Smooth muscle cell of trachea (primary cell): ENCODE measurements at places on chromosomes 3 and 15. TPM values are rescaled to one million over a fixed set of nuclear protein-coding genes. Genes with fewer than 3 reads are reported as not detected.

CMTM8 gene
- total RNA-seq, result 0.17 TPM in 1 of 2 replicates, not detected in the other

NME9 gene
- 0.29 TPM in 1 of 2 replicates, not detected in the other for total RNA-seq

SLC4A7 gene
- total RNA-seq, result 269 and 368 TPM in 2 replicates

CLDN16 gene
- not detected in 2 replicates for total RNA-seq

LIPH gene
- total RNA-seq, result not detected in 2 replicates

LSMEM2 gene
- total RNA-seq, result 0.17 TPM in 1 of 2 replicates, not detected in the other

JMJD7 gene
- 5.0 and 5.8 TPM in 2 replicates for total RNA-seq

PRSS50 gene
- total RNA-seq, result not detected in 2 replicates

FAM107A gene
- under 0.01 and 0.15 TPM in 2 replicates for total RNA-seq

GOLGA8R gene
- 3.6 and 3.9 TPM in 2 replicates for total RNA-seq

KLHL25 gene
- 3.1 and 5.6 TPM in 2 replicates for total RNA-seq

SPATA12 gene
- total RNA-seq, result under 0.01 and 0.15 TPM in 2 replicates

CD47 gene
- 80.4 and 152 TPM in 2 replicates for total RNA-seq

PAQR5 gene
- 5.8 and 7.9 TPM in 2 replicates for total RNA-seq

TBC1D2B gene
- 50.8 and 98.1 TPM in 2 replicates for total RNA-seq

DPH6 gene
- 10.9 and 20.9 TPM in 2 replicates for total RNA-seq

LRRC49 gene
- total RNA-seq, result 22.3 and 29.4 TPM in 2 replicates

DAZL gene
- total RNA-seq, result not detected in 2 replicates

IL16 gene
- total RNA-seq, result 2.0 and 6.1 TPM in 2 replicates

EXD1 gene
- total RNA-seq, result under 0.01 TPM in 1 of 2 replicates, not detected in the other

HGD gene
- total RNA-seq, result 0.17 and 0.29 TPM in 2 replicates

FBXL2 gene
- 20.2 and 25.2 TPM in 2 replicates for total RNA-seq

ST8SIA2 gene
- under 0.01 TPM in 1 of 2 replicates, not detected in the other for total RNA-seq

APOD gene
- total RNA-seq, result 1.6 and 2.8 TPM in 2 replicates

CPEB1 gene
- 36.7 and 42.7 TPM in 2 replicates for total RNA-seq

TEX9 gene
- 5.5 and 7.3 TPM in 2 replicates for total RNA-seq
